HepG2 (cell line): ENCODE measurements at places on chromosomes 13 and 19. TPM values are rescaled to one million over a fixed set of nuclear protein-coding genes. Genes with fewer than 3 reads are reported as not detected.

The PSG7 gene
- polyA plus RNA-seq, result not detected in 2 replicates

The SYT3 gene
- not detected in 2 replicates for polyA plus RNA-seq

GRCh38 chr13:79941752-79942151, 399.2 kb downstream of the SPRY2 start:
- no peak for DNase-seq

DNA sequence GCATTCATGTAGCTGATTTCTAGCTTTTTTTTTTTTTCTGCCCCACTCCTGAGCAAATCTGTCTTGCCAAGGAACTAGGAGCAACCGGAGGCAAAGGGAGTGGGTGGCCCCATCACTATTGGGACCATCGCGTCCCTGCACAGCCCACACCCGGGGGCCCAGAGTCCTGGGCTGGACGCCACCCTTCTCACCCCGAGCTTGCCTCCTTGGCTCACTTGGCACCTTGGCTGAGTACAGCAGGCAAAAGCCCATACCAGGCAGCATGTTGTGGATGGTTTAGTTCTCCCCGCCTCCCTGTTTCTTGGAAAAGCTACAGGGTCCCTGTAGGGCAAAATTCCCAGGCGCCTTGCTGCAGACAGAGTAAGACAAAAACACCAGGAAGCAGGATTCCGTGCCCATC, 13.7 kb downstream of the SMIM24 start:
- DNase-seq, result no peak

The IFI30 gene
- polyA plus RNA-seq, result 24.7 and 25.0 TPM in 2 replicates
